ENCODE measurements at places on chromosomes 3 and 15.
A peak's percentile ranks its signal among the peaks of the same experiment; 100 is the strongest.

GRCh38 chr15:73683777-73684580 lies at the start of gene CD276:
CD276 (plus strand) TSS chr15:73684383; CDS start chr15:73699640, 15,257 bp downstream.
- DNase-seq = no peak

DNA sequence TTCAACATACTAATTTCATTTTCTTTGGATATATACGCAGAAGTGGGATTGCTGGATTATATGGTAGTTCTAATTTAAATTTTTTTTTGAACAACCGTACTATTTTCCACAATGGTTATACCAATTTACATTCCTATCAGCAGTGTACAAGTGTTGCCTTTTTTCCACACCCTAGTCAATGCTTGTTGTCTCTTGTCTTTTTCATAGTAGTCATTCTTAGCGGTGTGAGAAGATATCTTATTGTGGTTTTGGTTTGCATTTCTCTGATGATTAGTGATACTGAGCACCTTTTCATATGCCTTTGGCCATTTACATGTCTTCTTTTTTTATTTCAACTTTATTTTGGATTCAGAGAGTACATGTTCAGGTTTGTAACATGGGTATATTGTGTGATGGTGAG lies 153.1 kb downstream of the IL5RA start:
- no peak for DNase-seq

GRCh38 chr15:39270221-39270855 lies 310.5 kb upstream of the THBS1 start:
- DNase-seq = no peak

GRCh38 chr15:32671339-32672325 lies 30.1 kb downstream of the SCG5 start:
- no peak for DNase-seq

- no peak for DNase-seq
Measured at GRCh38 chr3:114307222-114307830, 13.5 kb downstream of the TIGIT start.

DNA sequence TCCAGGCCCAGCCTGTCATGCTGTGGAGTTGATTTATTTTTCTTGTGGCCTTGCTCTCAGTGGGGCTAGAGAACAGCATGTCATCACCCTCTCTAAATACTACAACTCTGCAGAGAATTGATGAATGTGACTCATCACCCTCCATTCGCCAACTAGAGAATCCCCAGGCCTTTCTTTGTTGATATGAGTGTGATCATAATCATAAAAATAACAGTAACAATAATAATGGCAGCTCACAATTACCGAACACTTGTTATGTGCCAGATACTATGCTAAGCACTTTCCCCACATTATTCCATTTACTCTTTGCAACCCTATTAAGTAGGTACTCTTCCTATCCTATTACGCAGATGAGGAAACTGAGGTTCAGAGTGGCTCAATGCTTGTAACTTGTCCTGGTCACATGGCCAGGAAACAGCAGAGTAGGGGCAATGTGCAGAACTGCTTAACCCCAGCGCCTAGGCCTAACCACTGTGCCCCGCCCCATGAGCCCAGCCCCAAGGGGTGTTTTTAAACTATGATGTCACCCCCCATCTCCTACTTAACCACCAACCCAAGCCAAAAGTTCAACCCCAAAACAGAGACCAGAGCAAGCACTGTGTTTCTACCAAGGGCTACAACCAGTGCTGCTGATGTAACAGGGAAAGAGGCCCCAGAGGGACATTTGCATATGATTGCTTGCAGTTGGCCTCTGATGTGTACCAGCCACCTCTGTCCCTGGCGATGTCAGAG lies 104.5 kb downstream of the ADCY5 start:
- peak; percentile 19 for DNase-seq

DNA sequence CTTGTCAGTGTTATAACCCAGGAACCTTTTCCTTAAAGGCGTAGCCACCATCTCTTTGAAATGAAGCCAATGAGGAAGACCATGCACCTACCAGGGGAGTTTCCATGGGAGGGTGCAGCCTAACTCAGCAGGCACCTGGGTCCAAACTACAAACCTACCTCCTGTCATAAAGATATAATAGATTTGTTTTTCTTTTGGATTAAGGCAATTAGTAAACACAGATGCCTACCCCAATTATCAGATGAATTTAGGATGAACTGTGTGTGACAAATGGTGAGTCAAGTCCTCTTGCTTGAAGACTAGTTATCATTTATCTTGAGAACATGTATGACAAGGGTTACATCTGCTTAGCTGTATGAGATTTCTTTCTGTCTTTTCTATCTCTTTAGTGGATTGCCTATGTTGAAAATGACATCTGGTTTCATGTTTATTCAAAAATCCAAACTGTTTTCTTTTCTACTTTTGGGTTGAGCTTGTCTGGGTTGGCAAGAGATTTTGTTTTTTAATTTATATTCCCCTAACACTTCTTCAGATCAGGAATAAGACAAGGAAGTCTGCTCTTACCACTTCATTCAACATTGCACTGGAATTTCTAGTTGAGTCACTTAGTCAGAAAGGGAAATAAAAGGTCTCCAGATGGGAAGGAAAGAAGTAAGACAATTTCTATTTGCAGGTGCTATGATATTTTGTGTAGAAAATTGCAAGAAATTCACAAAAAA lies 149.9 kb downstream of the NEK10 start:
- DNase-seq = no peak

DNA sequence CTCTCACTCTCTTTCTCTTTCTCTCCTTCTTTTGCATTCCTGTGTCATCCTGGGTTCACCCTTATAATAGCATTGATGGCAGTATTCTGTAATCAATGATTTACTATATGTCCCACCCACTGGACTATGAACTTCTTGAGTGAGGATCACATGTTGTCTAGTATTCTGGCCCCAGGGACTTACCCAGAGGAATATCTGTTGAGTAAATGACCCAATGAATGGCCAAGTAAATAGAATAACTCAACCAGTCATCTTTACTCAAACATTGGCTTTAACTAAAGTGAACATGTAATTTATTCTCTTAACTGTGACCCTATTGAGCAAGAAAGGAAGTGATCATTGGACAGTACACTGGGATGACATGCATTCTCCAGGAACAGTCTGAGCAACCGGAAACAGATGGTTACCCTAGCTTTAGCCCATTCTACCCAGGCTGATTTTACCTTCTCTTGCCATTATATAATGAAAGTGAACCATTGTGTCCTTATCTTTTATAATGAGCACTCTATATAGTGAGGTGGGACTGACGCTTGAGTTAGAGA lies 94.5 kb upstream of the SOX14 start:
- DNase-seq = no peak

DNA sequence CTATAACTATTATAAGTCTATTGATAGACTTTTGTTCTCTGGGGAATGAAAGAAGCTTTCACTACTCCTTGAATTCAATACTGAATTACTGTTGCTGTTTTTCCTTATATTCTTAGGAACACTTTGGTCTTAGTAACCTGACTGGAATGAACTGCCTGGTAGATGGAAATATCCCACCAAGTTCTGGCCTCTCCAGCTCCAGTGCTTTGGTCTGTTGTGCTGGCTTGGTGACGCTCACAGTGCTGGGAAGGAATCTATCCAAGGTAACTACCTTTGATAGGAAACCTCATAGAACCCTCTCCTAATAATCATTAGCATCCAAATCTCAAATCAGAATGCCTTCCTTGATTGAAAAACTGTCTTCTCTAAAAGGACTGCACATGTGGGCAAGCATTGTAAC lies 69.1 kb downstream of the GALK2 start:
- DNase-seq = no peak

DNA sequence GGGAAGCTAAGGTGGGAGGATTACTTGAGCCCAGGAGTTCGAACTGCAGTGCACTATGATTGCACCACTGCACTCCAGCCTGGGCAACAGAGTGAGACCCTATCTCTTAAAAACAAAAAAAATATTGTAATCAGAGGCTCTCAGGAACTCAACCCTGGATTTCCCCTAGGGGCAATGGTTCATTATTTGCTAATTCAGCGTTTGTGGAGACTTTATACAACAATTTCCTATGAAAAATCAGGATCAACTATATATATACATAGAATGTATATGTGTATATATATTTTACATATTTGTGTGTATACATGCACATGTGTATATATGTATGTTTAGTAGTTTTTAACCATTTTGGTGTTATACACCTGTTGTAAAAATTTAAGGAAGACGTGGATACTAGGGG lies 463.1 kb downstream of the FHIT start:
- DNase-seq = no peak

DNA sequence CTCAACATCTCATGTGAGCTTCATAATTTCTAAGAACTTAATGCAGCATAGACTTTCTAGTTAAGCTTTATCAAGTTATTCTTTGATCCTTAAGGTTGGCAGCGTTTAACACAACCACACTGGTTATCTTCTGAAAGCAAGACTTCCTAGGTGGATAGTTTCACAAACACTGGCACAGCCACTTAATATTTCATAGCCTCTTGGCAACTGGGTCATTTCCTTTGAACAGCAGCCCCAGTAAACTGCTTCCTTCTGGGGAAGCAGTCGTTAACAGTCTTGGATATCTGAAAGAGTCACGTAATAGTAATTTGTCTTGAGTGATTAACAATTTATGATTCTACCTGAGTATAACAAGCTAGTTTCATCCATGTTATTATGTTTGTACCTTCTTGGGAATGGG lies 45.9 kb upstream of the ABHD10 start:
- DNase-seq = no peak

- DNase-seq = no peak
Measured at GRCh38 chr3:81723732-81724313, 37.6 kb downstream of the GBE1 start.

DNA sequence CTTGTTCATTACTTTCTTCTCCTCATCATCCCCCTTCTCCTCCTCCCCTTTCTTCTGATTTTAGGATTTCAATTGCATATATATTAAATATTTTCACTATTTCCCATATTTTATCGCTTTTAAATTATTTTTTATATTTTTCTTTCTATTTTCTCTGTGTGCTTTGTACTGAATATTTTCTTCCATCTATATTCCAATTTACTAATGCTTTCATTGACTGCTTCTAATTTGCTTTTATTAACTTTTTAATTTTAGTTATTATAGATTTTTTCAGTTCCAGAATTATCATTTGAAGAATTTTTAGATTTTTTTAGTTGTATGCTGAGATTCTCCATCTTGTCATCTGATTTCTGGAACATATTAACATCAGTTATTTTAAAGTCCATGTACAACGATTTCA lies 83.2 kb upstream of the ST3GAL6 start:
- no peak for DNase-seq

- no peak for DNase-seq
Measured at GRCh38 chr15:78617076-78617475, 3.7 kb downstream of the CHRNA3 start.

- DNase-seq = peak; percentile 17
Measured at GRCh38 chr3:24196526-24196925, 251.4 kb downstream of the NR1D2 start.

DNA sequence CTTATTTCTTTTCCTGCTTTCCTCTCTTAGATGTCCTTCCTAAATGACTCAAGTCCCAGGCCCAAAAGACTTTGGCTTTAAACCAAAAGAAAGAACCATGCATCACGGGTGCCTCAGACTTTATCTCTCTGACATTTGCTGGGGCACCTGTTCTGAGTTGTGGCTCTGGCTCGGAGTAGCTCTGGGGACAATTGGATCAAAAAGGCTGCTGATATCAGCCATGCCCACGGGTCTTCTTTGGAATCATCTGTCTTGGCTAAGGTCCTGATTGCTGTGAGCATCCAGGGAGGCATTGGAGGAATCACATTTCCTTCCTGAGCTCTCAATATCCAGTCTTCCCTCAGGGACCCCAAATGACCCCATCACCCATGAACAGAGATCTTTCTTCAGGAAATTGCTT lies 59.9 kb downstream of the CLSTN2 start:
- no peak for DNase-seq

DNA sequence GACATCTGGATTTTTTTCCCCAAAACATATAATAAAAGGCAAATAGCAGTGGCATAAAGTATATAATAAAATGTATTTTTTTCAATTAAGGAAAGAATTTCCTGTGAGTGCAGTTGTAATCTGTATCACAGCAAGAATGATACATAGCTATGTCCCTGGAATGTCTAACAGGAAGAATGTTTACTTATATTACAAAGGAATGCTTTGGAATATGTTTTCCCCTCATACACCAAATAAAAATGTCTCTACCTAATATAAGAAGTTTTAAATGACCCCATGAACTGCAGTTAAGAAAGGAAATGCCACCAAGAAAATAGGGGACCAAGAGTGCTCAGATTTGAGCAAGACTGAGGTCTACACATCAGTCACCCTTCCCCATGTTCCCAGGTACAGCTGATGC lies 38.0 kb upstream of the ATP11B start:
- no peak for DNase-seq

- no peak for DNase-seq
Measured at GRCh38 chr15:92322566-92323355, 70.9 kb upstream of the ST8SIA2 start.

- no peak for DNase-seq
Measured at GRCh38 chr15:69380726-69381105, 33.4 kb upstream of the KIF23 start.
